ENCODE measurements at places on chromosomes 11 and 22. TPM values are rescaled to one million over a fixed set of nuclear protein-coding genes. Genes with fewer than 3 reads are reported as not detected.

The SGSM1 gene
- 11.4 TPM for total RNA-seq

The CNTN5 gene
- 10.6 TPM for total RNA-seq

The SLC25A45 gene
- total RNA-seq = 0.31 TPM

The CD248 gene
- total RNA-seq = 1.1 TPM

The PANX3 gene
- not detected for total RNA-seq

The CYP2D6 gene
- total RNA-seq = 1.7 TPM

The CYTH4 gene
- 2.3 TPM for total RNA-seq

The ZNHIT2 gene
- 4.7 TPM for total RNA-seq

The TRIM49 gene
- not detected for total RNA-seq

DNA sequence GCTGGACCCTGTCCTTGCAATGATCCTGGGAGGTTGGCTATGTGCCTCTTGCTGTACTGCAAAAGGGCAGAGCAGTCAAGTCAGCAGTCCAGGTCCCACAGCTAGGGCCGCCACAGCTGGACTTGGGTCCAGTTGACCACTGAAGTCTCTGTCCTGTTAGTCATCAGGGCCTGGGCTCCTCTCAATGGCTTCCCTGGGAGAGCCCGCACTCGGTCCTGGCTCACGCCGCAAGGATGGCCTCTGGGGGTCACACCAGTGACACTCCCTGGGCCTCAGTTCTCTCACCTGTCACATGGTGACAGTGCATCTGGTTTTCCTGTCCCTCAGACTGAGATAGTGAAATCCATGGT lies 85.1 kb downstream of the NECTIN1 start:
- no peak for DNase-seq

GRCh38 chr11:26698224-26698623 lies 23.6 kb downstream of the SLC5A12 start:
- DNase-seq = no peak

DNA sequence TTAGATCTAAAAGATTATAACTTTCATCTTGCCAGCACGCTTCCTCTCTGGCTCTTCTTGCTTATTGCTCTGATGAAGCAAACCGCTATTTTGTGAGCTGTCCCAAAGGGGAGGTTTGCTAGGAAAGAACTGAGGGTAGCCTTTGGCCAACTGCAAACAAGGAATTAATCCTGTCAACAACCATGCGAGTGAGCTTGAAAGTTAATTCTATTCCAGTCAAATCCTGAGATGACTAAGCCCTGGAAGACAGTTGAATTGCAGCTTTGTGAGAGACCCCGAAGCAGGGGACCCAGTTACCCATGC lies 10.3 kb upstream of the RNF141 start:
- DNase-seq = no peak

GRCh38 chr22:50676180-50676636 lies 3.6 kb downstream of the SHANK3 start:
- no peak for DNase-seq

DNA sequence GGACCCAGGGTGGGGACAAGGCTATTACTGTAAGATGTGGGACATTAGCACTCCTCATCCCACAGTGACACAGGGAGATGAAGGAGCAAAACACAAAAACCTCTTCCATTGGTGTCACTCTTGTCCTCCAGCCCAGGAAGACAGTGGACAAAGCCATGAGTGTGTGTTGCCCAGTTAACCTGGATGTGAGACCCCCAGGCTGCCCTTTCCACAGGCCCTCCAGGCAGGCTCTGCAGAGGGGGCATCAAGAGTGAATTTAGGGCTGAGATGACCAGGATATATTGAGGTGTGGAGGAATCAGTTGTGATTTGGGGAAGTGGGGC lies 111.3 kb downstream of the GGTLC2 start:
- DNase-seq = no peak

DNA sequence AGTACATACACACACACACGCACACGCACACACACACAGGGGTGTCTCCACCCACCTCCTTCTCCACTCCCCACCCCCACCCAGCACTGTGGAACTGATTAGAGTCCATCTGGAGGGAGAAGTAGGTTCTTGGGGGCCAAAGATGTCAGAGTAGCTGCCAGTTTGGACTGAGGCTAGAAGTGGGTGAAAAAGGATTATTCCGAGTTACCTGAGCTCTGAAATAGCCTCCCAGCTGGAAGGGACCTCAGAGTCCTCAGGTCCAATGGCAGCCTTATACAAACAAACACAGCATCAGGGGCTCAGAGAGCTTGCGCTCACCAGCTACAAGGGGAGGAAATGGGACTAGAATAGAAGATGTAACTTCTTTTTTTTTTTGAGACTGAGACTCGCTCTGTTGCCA lies 20.8 kb downstream of the IL10RA start:
- no peak for DNase-seq

DNA sequence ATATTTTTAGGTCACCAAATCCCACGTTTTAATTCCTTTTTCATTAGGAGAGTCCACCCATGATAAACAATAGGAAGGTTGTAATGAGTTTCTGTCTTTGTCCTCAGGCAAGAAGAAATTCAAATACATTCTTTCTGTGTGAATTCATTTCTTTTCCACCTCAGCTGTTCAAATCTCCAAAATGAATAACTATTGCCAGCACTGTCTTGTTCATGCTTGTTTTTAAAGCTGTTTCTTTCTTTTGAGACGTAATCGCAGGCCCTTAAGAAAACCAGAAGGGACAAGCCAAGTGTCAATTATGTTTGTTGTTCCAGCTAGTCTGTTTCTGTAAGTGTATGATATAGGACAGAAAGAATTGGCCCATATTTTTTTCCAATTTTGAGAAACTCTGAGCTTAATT lies 20.2 kb downstream of the MMP27 start:
- no peak for DNase-seq

GRCh38 chr22:36548606-36549005 lies 19.6 kb upstream of the EIF3D start:
- no peak for DNase-seq

DNA sequence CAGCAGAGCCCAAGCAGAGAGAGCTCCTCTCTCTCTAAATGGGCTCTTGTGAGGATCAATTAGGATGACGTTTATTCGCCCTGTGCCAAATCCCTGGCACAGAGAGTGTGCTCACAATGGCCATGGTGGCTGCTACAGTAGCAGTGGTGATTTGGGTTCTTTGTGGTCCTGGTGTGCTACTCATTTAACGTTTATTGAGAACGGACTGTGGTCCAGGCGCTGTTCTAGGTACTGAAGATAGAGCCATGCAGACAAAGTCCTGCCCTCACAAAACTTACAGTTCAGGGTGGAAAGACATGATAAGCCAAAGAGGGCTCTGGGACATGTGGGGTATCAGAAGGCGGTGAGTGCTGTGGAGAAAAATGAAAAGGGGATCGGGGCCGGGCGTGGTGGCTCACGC lies 5.3 kb downstream of the OTUB1 start:
- DNase-seq = no peak

GRCh38 chr22:44889255-44889878 lies 120.4 kb downstream of the PHF21B start:
- DNase-seq = no peak

- peak; percentile 58 for DNase-seq
Measured at GRCh38 chr22:23183061-23183698, 2.9 kb downstream of the BCR start.

GRCh38 chr11:94546162-94546470 lies 2.4 kb downstream of the FUT4 start:
- DNase-seq = no peak

DNA sequence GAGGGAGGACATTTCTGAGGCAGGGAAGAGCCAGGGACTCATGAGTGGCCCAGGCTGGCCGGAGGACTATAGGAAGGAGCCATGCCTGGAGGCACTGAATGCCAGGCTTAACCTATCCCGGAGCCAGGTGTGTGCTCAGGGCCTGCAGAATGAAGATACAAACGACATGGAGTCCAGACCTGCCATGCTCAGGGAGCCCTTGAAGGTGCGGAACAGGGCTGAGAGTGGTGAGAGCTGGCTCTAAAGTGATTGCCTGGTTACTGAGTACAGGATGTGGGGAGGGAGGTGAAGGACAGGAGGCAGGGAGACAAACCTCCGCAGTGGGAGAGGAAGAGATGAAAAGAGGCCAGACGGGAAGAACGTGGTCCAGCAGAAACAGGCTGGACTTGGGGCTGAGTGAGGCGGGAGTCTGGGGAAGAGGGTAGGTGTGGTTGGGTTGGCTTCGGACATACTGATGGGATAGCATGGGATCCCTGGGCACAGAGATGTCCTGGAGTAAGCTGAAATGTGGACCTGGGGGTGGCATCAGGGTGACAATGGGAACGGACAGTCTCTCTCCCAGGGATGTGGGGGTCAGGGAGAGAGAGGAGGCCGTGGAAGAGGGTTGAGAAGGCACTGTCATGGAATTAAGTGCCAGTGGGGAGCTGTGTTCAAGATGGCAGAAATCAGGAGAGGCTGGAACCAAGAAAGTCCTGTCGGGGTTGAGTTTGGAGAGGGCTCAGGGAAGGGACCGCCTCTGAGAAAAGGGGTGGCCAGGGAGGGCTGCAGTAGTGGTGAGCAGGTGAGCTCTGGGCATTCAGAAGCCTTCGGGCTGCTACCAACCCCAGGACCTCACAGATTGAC lies 1.5 kb upstream of the ANKRD13D start:
- DNase-seq = no peak

- DNase-seq = no peak
Measured at GRCh38 chr22:36833073-36833472, 16.2 kb upstream of the PVALB start.

GRCh38 chr22:27424319-27424718 lies 377.2 kb downstream of the MN1 start:
- DNase-seq = no peak

GRCh38 chr22:47219789-47220188 lies 457.3 kb downstream of the TBC1D22A start:
- DNase-seq = no peak

- DNase-seq = no peak
Measured at GRCh38 chr11:34050581-34051348, 766 bp upstream of the CAPRIN1 start.

DNA sequence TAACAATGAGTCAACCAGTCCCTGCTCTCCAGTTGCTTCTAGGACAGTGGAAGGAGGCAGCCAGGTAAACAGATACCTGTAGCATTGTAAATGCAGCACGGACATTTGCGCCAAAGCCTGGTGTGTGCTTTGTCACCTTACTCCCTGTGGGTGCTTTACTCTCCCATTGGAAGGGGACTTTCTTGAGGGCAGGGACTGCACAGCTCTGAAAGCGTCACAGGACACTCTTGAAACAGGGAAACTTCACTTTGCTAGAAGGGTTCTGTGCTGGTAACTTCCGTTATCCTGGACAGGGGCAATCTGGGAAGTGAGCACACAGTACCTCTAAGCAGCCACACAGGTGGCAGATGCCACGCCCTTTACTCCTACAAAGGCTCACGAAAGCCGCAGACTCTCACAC lies 99.8 kb downstream of the MYO18B start:
- DNase-seq = no peak

DNA sequence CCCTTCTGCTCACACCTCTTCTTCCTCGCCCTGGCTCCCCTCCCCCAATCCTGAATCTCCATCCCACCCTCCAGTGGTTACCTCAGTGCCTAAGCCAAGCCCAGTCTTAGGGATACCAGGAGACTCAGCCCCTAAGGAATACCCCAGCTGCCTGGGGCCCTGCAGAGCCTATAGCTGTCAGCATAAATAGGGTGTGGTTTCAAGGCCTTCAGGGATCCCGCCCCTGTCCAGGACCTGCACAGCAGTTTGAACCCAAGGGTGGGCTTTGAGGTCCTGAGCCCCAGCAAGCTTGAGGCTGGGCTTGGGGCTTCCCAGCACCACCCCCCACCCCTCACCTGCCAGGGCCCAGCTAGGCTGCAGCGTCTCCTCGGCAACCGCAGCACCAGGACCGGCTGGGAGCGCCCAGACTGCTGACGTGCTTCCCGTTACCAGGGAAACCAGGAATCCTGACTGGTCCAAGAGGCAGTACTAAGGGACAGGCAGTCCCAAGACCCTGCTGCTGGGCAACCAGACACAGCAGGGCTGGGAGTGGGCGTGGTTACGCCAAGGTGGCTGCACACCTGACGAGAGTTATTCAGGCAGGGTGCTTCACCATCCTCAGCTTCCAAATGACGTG lies 13.7 kb downstream of the APBB1 start:
- DNase-seq = peak; percentile 66

GRCh38 chr11:74069146-74070046 lies 60.5 kb upstream of the UCP3 start:
- no peak for DNase-seq

DNA sequence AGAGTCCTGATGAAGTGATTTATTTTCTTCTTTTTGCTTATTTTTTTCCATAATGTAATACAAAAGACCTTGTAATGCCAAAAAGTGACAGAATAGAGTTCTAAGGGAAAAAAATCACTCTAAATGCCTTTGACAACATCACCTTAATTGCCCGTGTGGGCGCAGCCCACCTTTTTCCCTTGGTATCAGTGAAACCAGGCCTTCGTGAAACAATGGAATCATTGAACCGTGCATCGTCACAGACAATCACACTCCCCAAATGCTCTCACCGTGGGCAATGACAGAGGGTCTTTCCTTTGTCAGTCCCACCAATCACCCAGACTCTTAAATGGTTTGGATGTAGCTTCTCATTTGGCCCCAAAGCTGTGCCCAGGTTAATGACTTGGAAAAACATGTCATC lies 9.6 kb upstream of the SLC6A5 start:
- DNase-seq = no peak

GRCh38 chr22:23225337-23225723 lies 45.0 kb downstream of the BCR start:
- DNase-seq = no peak

DNA sequence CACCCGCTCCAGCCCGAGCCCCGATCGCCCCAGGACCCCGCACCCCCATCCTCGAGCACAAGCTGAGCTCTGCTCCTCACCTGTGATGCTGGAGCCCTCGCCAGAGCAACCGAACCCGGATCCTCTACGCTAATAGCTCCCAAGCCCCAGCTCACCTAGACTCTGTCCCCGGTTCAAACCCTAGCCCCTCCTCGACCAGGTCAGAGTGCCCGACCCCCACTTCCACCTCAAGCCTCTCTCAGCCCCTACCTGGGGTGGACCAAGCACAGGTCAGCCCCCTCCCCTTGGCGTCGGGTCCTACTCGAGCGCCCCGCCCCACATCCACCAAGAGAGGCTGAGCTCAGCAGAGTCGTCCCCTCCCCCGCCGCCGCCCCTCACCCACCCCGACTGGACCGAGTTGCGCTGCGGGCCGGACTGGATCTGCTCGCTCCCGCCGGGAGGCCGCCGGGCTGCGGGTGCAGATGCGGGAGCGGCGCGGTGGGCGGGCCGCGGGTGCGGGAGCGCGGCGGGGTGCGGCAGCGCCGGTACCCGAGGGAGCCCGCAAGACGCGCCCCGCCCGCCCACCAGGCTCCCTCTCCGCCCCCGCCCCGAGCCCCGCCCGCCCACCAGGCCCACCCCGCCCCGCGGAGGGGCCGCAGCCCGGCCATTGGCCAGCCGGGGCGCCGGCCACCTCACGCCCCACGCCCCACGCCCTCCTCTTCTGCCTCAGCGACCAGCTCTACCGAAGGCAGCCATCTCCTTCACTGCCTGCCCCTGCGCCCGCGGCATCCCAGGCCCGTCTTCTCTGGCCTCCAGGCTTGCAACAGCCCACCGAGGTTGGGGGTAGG lies 577 bp upstream of the DKK3 start:
- peak; percentile 34 for DNase-seq

All from occipital lobe (tissue), 3 donors.